ENCODE measurements at places on chromosomes 12 and 14. TPM values are rescaled to one million over a fixed set of nuclear protein-coding genes. Genes with fewer than 3 reads are reported as not detected.

GRCh38 chr12:25421651-25422167 is 131.4 kb downstream of the LMNTD1 start:
- no peaks in the 10 kb centered on the region for H3K27me3 ChIP-seq
- no peaks in the 10 kb centered on the region for H3K36me3 ChIP-seq
- no peak overlapping the region for H3K27ac ChIP-seq
- H3K4me1 ChIP-seq: peaks cover 6% of the 10 kb centered on the region

DNA sequence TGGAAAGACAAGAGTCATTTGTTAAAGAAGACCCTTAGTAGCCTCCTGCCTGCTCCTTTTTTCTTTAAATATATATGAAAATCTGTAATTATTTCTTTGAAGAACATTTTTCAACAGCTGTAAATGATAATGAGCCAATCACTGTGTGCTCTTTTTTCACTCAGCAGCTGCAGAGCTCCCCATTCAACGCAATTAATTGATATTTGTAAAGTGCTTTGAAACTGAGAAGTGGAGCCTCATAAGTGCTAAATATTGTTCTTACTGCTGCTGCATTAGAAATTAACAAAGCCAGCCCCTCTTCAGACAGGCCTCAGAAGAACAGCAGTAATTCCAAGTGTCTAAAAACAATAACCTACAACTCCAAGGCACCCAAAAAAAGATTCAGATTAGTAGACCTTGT is 224.3 kb downstream of the GXYLT1 start:
- H3K4me3 ChIP-seq: no peak overlapping the region
- no peak overlapping the region for H3K27ac ChIP-seq
- H3K36me3 ChIP-seq: no peaks in the 10 kb centered on the region
- H3K27me3 ChIP-seq: no peaks in the 10 kb centered on the region
- H3K4me1 ChIP-seq: no peaks in the 10 kb centered on the region

DNA sequence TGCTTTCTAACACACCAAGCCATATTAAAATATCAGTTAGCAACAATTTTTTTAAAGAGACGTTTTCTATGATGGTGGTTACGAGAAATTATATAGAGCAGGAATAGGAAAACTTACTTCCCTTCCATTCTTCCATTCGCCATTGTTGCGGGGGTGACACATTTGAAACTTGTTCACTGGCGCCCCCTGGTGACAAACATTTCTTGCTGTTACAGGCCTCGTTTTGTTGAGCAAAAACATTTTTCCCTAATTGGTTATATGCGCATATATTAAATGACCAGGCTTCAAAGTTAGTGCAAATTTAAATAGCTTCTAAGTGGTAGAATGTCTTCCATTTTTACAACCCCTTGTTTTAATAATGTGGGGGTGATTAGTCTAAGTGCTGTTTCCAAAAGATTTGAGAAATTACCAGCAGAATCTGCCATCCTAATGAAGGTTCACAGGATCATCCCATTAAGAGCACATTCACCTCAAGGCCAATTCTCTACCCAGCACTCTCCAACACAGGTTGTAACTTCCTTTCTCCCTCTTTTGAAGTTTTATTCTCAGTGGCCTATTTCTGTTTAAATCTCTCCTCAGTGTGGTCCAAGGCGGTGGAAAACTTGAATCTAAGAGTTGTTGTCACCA is 1124.7 kb downstream of the FLRT2 start:
- no peaks in the 10 kb centered on the region for H3K36me3 ChIP-seq
- DNase-seq: peak; percentile 62
- H3K27ac ChIP-seq: no peak overlapping the region
- no peak overlapping the region for H3K4me3 ChIP-seq
- H3K4me1 ChIP-seq: no peaks in the 10 kb centered on the region

- H3K36me3 ChIP-seq: no peaks in the 10 kb centered on the region
- DNase-seq: no peak
- no peak overlapping the region for H3K4me3 ChIP-seq
- H3K27ac ChIP-seq: no peak overlapping the region
- no peaks in the 10 kb centered on the region for H3K27me3 ChIP-seq
These were observed 771.7 kb upstream of the TMEM132C start for GRCh38 chr12:127494961-127495915.

- DNase-seq: peak; percentile 71
- no peaks in the 10 kb centered on the region for H3K27me3 ChIP-seq
- H3K4me1 ChIP-seq: peaks cover 54% of the 10 kb centered on the region
- peaks cover 5% of the 10 kb centered on the region for H3K36me3 ChIP-seq
- peak overlapping the region; percentile 84 for H3K4me3 ChIP-seq
These were observed 598 bp downstream of the KDM2B start for GRCh38 chr12:121579981-121580868.

GRCh38 chr12:56800221-56800620 is 37.1 kb downstream of the HSD17B6 start:
- no peak for DNase-seq
- H3K4me3 ChIP-seq: no peak overlapping the region
- H3K27ac ChIP-seq: no peak overlapping the region
- peaks cover 8% of the 10 kb centered on the region for H3K4me1 ChIP-seq
- H3K36me3 ChIP-seq: no peaks in the 10 kb centered on the region

- no peak overlapping the region for H3K4me3 ChIP-seq
- no peaks in the 10 kb centered on the region for H3K36me3 ChIP-seq
- no peak for DNase-seq
- H3K27me3 ChIP-seq: no peaks in the 10 kb centered on the region
- H3K27ac ChIP-seq: no peak overlapping the region
These were observed 178.3 kb downstream of the NAV3 start for GRCh38 chr12:78009031-78009430.

GRCh38 chr12:88122666-88123065 is 19.2 kb downstream of the CEP290 start:
- H3K27me3 ChIP-seq: no peaks in the 10 kb centered on the region
- no peak overlapping the region for H3K27ac ChIP-seq
- H3K4me3 ChIP-seq: no peak overlapping the region
- H3K4me1 ChIP-seq: no peaks in the 10 kb centered on the region
- H3K36me3 ChIP-seq: peaks cover 4% of the 10 kb centered on the region

DNA sequence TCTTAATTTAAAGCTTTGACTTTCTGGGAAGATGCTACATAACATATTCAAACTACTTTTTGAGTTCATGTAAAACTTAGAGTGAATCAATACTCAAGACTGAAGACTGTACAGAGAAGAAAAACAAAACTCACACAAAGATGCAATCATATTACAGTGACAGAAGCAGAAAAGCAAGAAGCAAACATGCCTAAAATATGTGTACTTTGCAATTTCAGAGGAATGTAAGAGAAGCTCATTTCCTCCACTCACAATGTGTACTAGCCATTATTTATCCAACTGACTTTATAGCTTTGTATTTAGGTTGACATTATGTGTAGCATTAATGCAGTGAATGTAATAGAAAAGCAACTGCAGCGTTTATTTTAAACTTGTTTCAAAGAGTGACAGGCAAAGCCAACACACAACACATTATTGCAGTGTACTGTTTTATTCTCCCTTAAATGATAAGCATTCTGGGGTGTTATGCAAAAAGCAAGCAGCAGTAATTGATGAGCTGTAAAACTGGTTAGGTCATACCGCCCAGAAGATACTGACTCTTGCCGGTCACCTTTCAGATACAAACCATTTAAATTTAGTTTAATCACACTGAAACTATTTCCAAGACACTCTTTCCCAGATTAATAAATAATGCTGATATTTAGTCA is 88.2 kb upstream of the PAWR start:
- peaks cover 6% of the 10 kb centered on the region for H3K36me3 ChIP-seq
- no peak overlapping the region for H3K27ac ChIP-seq
- DNase-seq: no peak

GRCh38 chr14:50001151-50001998 is 108.5 kb downstream of the ARF6 start:
- no peaks in the 10 kb centered on the region for H3K36me3 ChIP-seq
- no peak overlapping the region for H3K4me3 ChIP-seq
- peaks cover 44% of the 10 kb centered on the region for H3K4me1 ChIP-seq
- peak overlapping the region; percentile 86 for H3K27ac ChIP-seq

- no peaks in the 10 kb centered on the region for H3K27me3 ChIP-seq
- no peak overlapping the region for H3K4me3 ChIP-seq
- H3K36me3 ChIP-seq: no peaks in the 10 kb centered on the region
These were observed 236.5 kb upstream of the PELI2 start for GRCh38 chr14:55881577-55882241.

- H3K36me3 ChIP-seq: peaks cover 30% of the 10 kb centered on the region
- H3K4me1 ChIP-seq: peaks cover 19% of the 10 kb centered on the region
- peak; percentile 93 for DNase-seq
- H3K4me3 ChIP-seq: peak within 1 kb of the TSS; percentile 39
These were observed at the start of gene SLC8B1 for GRCh38 chr12:113334786-113335539. SLC8B1 (minus strand) TSS chr12:113335109; CDS start chr12:113332878, 2,231 bp downstream.

GRCh38 chr12:124125203-124125871 is 152.3 kb downstream of the ZNF664 start:
- H3K36me3 ChIP-seq: no peaks in the 10 kb centered on the region
- no peak overlapping the region for H3K4me3 ChIP-seq
- H3K27ac ChIP-seq: no peak overlapping the region
- no peaks in the 10 kb centered on the region for H3K27me3 ChIP-seq
- no peak for DNase-seq
- H3K4me1 ChIP-seq: no peaks in the 10 kb centered on the region

GRCh38 chr12:126191031-126191891 is 1126.0 kb downstream of the AACS start:
- no peak overlapping the region for H3K4me3 ChIP-seq
- no peak overlapping the region for H3K27ac ChIP-seq
- no peaks in the 10 kb centered on the region for H3K36me3 ChIP-seq

DNA sequence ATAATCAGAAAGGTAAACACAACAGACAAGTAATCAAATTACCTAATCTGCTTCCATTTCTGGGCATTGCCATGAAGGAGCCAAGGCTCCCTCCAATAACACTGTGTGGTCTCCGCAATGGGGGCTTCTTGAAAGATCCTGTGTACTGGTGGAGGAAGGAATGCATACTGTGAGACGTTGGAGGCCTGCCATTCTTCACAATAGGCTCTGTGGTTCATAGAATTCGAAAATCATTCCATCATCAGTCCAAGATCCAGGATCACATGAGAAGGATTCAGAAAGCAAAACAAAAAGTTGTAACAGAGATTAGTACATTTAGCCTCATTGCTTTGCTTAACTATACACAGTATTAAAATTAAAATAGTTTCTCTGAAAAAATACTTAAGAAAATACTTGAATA is 76.3 kb downstream of the CDK17 start:
- no peaks in the 10 kb centered on the region for H3K36me3 ChIP-seq
- no peaks in the 10 kb centered on the region for H3K27me3 ChIP-seq
- H3K4me1 ChIP-seq: no peaks in the 10 kb centered on the region

GRCh38 chr14:88045705-88046104 is 40.8 kb downstream of the GPR65 start:
- no peaks in the 10 kb centered on the region for H3K4me1 ChIP-seq
- H3K27ac ChIP-seq: no peak overlapping the region
- DNase-seq: peak; percentile 18
- no peaks in the 10 kb centered on the region for H3K27me3 ChIP-seq
- H3K36me3 ChIP-seq: no peaks in the 10 kb centered on the region

- H3K36me3 ChIP-seq: no peaks in the 10 kb centered on the region
- DNase-seq: no peak
- H3K27me3 ChIP-seq: no peaks in the 10 kb centered on the region
- peaks cover 34% of the 10 kb centered on the region for H3K4me1 ChIP-seq
- H3K27ac ChIP-seq: peak overlapping the region; percentile 91
These were observed 419 bp upstream of the ATXN7L3B start for GRCh38 chr12:74537126-74537706.

- no peaks in the 10 kb centered on the region for H3K4me1 ChIP-seq
- H3K36me3 ChIP-seq: peaks cover 8% of the 10 kb centered on the region
- no peaks in the 10 kb centered on the region for H3K27me3 ChIP-seq
- DNase-seq: peak; percentile 64
- H3K4me3 ChIP-seq: no peak overlapping the region
These were observed 53.3 kb downstream of the RBM19 start for GRCh38 chr12:113912760-113913329.

- H3K27ac ChIP-seq: no peak overlapping the region
- H3K4me1 ChIP-seq: no peaks in the 10 kb centered on the region
- H3K36me3 ChIP-seq: no peaks in the 10 kb centered on the region
- H3K27me3 ChIP-seq: no peaks in the 10 kb centered on the region
- no peak for DNase-seq
These were observed 69.0 kb upstream of the DUSP6 start for GRCh38 chr12:89421092-89421835.

GRCh38 chr14:102775855-102776760 is 1.1 kb upstream of the TRAF3 start:
- peak; percentile 62 for DNase-seq
- peaks cover 23% of the 10 kb centered on the region for H3K4me1 ChIP-seq
- H3K27me3 ChIP-seq: no peaks in the 10 kb centered on the region
- H3K4me3 ChIP-seq: no peak overlapping the region

DNA sequence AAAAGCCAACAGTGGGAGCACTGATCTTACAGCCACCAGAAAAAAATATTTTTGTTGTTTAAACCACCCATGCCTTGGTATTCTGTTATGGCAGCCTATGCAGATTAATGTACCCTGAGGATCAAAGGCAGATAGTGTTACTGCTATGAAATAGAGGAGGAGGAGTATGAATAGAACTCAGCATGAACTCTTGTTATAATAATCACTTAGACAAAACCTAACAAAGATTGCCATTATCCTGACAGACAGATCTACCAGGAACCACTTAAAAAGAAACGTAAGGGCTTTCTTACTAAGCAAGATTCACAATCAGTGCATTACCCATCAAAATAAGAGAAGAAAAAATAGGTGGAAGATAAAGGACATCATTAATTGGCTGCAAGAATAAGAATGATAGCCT is 558.3 kb downstream of the GALC start:
- H3K36me3 ChIP-seq: no peaks in the 10 kb centered on the region
- H3K4me1 ChIP-seq: no peaks in the 10 kb centered on the region
- H3K4me3 ChIP-seq: no peak overlapping the region
- no peak for DNase-seq

DNA sequence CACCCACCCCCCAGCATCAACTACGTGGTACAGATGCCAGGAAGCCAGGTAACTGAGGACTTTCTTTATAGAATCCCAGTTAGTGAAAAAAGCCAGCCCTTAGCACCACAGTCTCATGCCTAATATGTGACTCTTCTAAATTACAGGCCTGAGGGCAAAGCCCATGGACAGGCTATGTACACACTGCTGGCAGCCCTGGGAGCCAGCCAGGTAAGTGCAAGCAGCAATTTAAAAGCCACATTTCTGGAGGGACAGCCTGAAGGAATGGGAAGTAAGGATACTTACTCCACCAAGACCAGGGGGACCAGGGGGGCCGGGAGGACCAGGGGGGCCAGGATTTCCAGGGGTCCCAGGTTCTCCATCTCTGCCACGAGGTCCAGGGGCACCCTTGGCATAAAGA is 7.0 kb downstream of the COL2A1 start:
- H3K27ac ChIP-seq: no peak overlapping the region
- no peak overlapping the region for H3K4me3 ChIP-seq
- no peak for DNase-seq
- H3K36me3 ChIP-seq: no peaks in the 10 kb centered on the region

GRCh38 chr12:48296586-48297282 is 54.0 kb downstream of the ZNF641 start:
- no peaks in the 10 kb centered on the region for H3K36me3 ChIP-seq
- DNase-seq: peak; percentile 93
- peak overlapping the region; percentile 65 for H3K27ac ChIP-seq
- H3K27me3 ChIP-seq: no peaks in the 10 kb centered on the region

The MEG3 gene
- total RNA-seq: 154 TPM

The PTPRR gene
- total RNA-seq: 2.6 TPM

The TGM1 gene
- 0.85 TPM for total RNA-seq

The NUP37 gene
- total RNA-seq: 31.4 TPM

The SPIC gene
- total RNA-seq: not detected

The FSCB gene
- total RNA-seq: not detected

The CTSG gene
- total RNA-seq: not detected

The TMEM260 gene
- 19.0 TPM for total RNA-seq

The CLEC7A gene
- total RNA-seq: 8.7 TPM

The G2E3 gene
- total RNA-seq: 8.8 TPM

The PYGL gene
- 77.0 TPM for total RNA-seq
